AG10803 (cell line): ENCODE measurements at places on chromosomes 6 and 20.

GRCh38 chr6:23269436-23269835 is 700.1 kb downstream of the HDGFL1 start:
- DNase-seq, result no peak

- DNase-seq, result no peak
These were observed 112.4 kb downstream of the TAF4 start for GRCh38 chr20:61953037-61954021.

GRCh38 chr6:159213405-159213804 is 44.2 kb downstream of the FNDC1 start:
- DNase-seq, result peak; percentile 49

GRCh38 chr6:15481390-15482291 is 181.2 kb downstream of the DTNBP1 start:
- no peak for DNase-seq

DNA sequence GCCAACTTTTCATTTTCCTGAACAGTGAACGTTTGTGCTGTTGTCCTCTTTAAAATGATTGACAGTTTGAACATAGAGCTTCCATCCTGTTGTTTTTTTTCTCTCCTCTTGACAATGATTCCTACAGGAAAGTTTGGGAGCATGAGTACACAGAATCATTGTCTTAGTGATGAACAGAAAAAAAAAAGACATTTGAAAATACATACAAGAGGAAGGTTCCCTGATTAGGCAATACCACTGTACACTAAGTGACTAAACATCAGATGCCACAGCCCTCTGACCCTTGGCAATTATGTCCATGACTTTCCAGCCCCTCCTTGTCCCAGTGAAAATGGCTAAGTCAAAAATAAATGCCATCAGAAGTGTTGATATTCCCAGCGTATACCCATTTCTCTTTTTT is 71.5 kb downstream of the RTN4IP1 start:
- no peak for DNase-seq

- DNase-seq, result peak; percentile 68
These were observed 3.3 kb upstream of the RAET1G start for GRCh38 chr6:149925974-149926777.

DNA sequence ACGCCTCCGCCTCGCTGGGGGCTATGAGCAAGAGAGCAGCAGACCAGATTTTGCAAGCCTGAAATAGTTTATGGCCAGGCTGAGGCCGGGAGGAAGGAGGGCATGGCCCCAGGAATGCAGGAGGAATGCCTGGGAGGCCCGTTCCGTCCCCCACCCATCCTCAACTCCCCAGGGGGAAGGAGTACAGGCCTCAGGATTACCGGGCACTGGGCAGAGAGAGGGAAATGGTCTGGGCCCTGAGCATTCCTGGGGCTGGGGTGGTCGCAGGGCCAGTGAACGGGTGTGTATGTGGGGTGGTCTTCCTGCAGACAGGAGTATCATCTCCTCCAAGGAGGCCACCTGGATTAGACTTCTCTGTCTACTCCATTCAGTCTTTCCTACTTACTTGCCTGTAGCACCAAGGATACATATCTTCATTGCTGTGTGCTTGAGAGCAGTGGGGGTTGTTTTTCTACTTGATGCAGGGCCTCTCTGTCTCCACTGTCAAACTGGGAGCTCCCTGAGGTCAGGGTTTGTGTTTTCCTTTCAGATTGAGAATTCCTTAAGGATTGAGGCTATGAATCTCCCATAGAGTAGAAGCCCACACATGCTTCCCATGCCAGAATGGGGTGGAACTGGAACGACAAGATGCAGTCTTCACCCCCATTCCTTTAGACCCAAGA is 81.3 kb downstream of the VEGFA start:
- peak; percentile 96 for DNase-seq

DNA sequence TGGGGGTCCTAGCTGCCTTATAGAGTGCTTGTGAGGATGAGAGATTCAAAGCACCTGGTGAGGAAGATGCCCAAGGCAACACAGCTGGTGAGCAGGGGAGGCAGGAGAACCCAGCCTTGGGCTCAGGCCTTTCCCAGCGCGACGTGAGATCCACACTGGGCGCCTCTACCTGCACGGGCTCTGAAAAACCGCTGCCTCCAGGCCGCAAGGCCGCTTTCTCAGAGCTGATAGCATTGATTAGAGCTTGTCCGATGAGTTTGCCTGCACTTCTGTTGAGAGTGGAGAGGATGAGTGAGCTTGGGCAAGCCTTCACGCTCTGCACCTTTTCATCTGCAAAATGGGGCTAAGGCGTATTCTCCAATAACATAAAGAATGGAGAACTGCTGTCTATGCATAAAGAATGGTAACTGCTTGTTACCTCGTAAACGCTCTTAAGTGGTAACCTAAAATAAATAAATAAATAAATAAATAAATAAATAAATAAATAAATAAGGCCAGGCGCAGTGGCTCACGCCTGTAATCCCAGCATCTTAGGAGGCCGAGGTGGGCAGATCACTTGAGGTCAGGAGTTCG is 916 bp downstream of the PABPC1L start:
- no peak for DNase-seq

GRCh38 chr6:125853756-125854155 is 63.0 kb downstream of the NCOA7 start:
- no peak for DNase-seq

DNA sequence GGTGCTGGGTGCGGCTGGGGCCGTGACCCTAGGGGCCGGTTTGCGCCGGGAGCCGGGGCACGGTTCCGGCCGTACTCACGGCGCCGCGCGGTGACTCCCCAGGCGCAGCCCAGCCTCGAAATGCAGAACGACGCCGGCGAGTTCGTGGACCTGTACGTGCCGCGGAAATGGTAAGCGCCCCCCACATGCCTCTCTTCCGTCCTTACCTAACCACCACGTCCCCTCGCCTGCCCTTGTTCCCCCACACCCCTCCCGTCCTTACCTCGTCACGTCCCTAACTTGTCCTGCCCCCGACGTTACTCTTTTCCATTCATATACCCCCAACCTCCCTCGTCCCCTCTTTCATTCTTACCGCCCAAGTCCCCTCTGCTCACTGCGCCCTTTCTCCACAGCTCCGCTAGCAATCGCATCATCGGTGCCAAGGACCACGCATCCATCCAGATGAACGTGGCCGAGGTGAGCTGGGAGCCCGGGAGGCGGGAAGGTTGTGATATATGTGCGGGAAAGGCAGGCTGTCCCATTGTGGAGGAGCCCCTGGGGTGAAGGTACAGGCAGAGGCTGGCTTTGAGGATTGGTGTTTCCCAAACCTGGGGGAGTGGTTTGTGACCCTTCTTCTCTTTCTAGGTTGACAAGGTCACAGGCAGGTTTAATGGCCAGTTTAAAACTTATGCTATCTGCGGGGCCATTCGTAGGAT is 463 bp downstream of the RPS21 start:
- DNase-seq, result no peak

GRCh38 chr6:37874726-37875125 is 55.2 kb downstream of the ZFAND3 start:
- no peak for DNase-seq

- DNase-seq, result no peak
These were observed 80.8 kb upstream of the PTPN1 start for GRCh38 chr20:50429412-50429811.

GRCh38 chr6:6046716-6047115 is 40.0 kb upstream of the NRN1 start:
- DNase-seq, result no peak

- DNase-seq, result no peak
These were observed 147.0 kb downstream of the CDH26 start for GRCh38 chr20:60104993-60105803.

DNA sequence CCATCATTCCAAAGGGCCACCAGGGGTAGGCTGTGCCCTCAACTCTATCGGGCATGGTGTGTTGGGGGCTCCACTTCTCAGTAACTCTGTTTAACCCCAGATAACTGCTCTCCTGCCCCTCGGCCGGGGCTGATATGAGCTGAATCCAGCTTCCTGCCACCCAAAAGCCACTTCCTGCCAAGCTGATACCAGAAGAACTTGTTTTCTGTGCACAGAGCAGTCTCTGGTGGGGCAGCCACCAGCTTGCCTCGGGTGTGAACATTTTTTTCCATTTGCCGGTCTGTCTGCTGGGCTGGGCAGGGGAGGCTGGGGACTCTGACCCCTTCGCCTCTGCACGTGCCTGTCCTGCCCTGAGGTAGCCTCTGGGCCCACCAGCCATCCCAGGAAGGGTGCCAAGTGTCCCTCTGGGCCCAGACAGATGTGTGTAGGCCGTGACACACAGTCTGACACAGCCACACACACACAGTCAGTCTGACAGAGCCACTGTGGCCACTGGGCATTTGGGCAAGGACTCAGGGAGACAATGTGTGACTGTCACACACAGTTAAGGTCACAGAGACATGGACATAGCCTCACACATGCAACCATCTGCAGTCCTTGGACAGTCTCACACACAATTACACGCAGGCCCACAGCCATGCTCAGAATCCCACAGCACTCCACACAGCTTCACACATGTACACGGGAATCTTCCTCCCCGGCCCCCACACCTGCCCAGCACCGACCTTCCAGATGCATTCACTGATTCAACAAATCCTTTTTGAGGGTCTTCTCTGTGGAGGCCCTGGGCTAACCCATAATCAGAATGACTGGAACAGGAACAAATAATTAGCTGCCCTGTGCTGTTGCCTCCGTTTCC is 45.1 kb downstream of the NOL4L start:
- no peak for DNase-seq

- no peak for DNase-seq
These were observed 21.5 kb downstream of the PKIB start for GRCh38 chr6:122631571-122632249.

- no peak for DNase-seq
These were observed 378.7 kb downstream of the ZFAND3 start for GRCh38 chr6:38198219-38198618.

DNA sequence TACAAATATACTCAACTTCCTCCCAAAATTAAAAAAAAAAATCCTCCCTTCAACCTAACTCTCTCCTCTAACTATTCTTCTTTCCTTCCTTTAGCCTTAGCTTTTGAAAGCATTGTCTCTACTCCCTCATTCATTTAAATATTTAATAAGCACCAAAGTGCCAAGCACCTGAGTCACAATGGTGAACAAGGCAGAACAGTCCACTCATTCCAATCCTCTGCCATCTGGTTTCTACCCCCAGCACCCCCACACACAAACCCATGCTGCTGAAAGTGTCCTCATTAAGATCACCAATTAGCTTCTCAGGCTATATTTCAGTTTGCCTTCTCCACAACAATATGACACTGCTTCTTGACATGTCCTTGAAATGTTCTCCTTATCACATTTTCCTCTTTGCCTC is 76.3 kb downstream of the DTNBP1 start:
- DNase-seq, result peak; percentile 11

DNA sequence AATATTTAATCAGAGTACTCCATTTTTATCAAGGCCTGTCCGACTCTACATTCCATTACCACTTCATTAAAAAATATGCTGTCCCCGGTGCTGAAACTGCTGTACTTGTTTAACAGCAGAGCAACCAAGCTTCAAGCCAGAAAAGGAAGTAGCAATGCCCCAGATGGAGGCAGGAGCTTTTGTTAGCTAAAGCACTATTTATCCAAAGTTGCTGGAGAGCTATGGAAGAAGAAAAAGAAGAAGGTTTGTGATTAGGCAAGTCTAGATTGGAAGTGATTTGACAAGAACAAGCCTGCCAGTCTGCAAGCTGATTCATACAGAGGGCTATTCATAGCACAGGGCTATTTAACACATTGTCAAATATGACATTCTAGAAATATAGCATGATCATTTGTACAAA is 160.9 kb upstream of the SPTLC3 start:
- peak; percentile 1 for DNase-seq

- no peak for DNase-seq
These were observed 87.7 kb downstream of the RNF182 start for GRCh38 chr6:14012313-14013030.

GRCh38 chr6:111603040-111603439 is 2.6 kb downstream of the TRAF3IP2 start:
- DNase-seq, result peak; percentile 76

- no peak for DNase-seq
These were observed 592.7 kb upstream of the POU3F2 start for GRCh38 chr6:98241630-98242029.

DNA sequence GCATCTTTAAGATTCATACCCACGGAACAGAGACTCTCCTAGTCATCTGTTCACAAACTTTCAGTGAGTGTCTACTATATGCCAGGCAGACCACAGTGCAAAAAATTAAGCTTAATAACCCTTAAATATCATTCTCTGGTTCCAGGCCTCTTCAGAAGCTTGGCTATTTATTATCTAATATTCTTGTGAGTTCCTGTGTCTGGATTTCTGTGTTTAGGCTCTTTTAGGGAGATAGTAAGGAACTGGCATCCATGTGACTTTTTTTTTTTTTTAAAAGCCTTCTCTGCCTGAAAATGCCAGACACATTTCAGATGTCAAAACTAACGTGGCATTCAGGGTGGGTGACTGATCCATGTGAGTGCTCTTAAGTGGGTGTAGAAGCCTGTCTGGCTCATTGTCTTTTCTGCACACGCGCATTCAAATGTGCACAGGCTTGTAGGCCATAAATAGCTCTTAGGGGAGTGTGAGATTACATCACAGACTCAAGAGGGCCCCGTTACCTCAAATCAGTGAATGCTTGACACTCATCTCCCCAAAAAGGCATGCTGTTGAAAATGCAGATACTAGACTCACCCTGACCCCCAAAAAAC is 141.9 kb downstream of the GMPR start:
- DNase-seq, result no peak

DNA sequence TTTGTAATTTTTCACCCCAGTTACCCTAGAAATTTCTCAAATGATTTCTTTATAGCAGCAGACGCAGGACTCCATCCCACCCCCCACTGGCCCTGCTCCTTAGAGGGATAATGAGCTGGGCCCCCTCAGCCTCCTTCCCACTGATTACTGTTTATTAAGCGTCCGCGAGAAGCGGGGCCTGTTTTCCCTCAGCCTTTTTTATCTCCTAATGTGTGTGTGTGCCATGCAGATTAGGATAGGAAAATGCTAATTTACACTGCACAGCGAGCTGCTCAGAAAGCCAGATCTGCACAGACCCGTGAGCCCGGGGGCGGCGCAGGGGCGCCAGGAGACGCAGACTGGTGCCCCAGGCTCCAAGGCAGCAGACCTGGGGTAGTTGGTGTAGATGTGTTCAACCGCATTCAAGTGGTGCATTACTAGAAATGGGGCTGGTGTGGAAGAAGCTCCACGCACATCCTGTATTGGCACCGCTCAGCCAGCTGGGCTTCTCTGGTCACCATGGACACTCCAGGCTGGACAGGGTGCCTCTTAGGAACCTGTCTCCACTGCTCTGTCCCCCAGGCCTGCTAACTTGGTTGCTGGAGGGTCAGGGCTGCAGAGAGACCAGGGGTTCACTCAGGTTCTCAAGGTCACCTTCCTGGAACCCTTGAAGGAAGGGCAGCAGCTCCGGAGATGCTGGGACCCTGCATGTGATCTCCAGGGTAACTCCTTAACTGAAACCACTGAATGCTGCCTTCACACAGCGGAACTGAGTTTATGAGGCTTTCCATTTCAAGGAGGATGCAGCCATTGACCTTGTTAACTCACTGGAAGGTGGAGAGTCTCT is 256.3 kb downstream of the ERMARD start:
- DNase-seq, result no peak
